ENCODE measurements at places on chromosomes 7 and 10. TPM values are rescaled to one million over a fixed set of nuclear protein-coding genes. Genes with fewer than 3 reads are reported as not detected.

- H3K36me3 ChIP-seq = no peaks in the 10 kb centered on the region
- DNase-seq = no peak
- H3K4me1 ChIP-seq = no peaks in the 10 kb centered on the region
- no peak overlapping the region for H3K27ac ChIP-seq
These were observed 97.0 kb downstream of the BAMBI start for GRCh38 chr10:28774051-28774995.

GRCh38 chr10:108755646-108756045 lies 1167.7 kb downstream of the XPNPEP1 start:
- no peak for DNase-seq
- H3K36me3 ChIP-seq = no peaks in the 10 kb centered on the region
- H3K27ac ChIP-seq = no peak overlapping the region
- H3K27me3 ChIP-seq = no peaks in the 10 kb centered on the region

DNA sequence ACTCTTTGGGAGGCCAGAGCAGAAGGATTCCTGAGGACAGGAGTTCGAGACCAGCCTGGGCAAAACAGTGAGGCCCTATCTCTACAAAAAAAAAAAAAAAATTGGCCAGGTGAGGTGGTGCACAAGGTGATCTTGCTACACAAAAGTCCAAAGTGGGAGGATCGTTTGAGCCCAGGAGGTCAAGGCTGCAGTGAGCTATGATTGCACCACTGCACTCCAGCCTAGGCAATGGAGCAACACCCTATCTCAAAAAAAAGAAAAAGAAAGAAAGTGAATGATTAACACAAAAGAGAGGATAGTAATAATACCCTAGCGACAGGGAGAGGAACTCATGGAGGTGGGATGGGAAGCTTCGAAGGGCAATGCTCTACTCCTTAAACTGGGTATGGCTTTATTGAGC lies 30.4 kb downstream of the TMEM176B start:
- no peak overlapping the region for H3K27ac ChIP-seq
- no peaks in the 10 kb centered on the region for H3K27me3 ChIP-seq

DNA sequence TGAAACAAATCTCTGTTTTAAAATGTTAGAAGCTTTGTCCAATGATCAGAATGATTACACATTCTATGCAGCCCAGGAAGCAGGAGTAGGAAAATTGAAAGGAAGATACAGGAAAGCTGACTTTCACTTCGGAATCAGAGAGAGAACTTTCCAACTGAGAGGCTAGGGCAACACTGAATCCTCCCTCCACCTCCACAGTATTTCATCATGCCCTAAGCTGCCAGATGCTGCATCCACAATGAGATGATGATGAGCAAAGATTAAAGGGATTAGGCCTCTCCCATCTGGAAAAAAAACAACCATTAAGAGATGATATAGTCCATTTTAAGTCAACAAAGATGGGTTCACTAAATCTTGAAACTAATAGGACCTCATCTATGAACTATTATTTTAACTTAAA lies 215.6 kb downstream of the GPR37 start:
- H3K27ac ChIP-seq = no peak overlapping the region
- DNase-seq = no peak
- H3K4me3 ChIP-seq = no peak overlapping the region

- H3K4me3 ChIP-seq = no peak overlapping the region
- no peak for DNase-seq
- no peaks in the 10 kb centered on the region for H3K27me3 ChIP-seq
- no peak overlapping the region for H3K27ac ChIP-seq
These were observed 7.4 kb upstream of the RRP12 start for GRCh38 chr10:97408496-97408992.

GRCh38 chr10:91115618-91116390 lies 104.7 kb upstream of the PCGF5 start:
- no peak for DNase-seq
- H3K4me3 ChIP-seq = no peak overlapping the region
- no peaks in the 10 kb centered on the region for H3K36me3 ChIP-seq
- no peaks in the 10 kb centered on the region for H3K4me1 ChIP-seq
- no peak overlapping the region for H3K27ac ChIP-seq

DNA sequence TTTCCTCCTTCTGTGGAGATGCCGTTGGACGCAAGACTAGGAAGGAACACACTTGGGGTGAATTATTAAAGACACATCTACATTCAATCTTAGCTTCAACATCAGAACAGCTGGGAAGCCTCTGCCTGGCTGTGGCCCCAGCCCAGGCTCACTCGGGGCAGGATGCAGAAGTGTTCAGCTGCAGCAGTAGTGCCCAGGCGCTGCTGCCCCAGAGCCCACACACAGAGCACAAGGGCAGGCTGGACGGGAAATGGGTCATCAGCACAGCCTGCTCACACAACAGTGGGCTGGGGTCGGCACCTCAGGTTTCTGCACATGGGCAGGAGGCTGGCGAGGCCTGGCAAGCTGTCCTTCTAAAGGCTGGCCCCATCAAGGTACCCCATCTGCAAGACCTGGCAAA lies 42.5 kb downstream of the NOD1 start:
- H3K27me3 ChIP-seq = no peaks in the 10 kb centered on the region
- no peak for DNase-seq
- peaks cover 2% of the 10 kb centered on the region for H3K4me1 ChIP-seq

DNA sequence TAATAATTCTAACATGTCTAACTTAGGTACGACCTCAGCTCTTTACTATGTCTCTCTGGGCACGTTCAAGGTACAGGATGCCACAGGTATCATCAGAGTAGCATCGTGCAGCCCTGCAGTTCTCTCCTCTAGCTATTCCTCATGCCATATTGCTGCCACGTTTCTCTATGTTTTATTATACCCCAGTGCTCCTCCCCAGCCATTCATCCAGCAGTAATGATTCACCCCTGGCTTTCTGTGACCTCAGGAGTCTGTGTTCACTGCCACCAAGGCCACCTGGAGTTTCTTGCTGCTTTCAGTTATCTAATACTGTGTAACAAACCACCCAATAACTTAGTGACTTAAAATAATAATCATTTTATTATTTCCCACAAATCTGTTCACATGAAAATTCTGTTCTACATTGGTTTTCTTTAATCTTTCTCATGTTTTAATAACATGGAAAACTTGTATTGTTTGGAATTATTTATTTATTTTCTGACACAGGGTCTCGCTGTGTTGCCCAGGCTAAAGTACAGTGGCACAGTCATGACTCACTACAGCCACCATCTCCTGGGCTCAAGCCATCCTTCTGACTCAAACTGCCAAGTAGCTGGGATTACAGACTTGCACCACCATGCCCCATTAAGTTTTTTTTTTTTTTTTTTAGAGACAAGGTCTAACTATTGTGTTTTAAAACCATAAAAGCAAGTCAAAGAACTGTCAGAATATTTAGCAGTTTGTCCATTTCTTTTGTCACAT lies 21.8 kb downstream of the REEP3 start:
- peak; percentile 36 for DNase-seq
- H3K27ac ChIP-seq = no peak overlapping the region
- H3K27me3 ChIP-seq = no peaks in the 10 kb centered on the region
- no peaks in the 10 kb centered on the region for H3K36me3 ChIP-seq

DNA sequence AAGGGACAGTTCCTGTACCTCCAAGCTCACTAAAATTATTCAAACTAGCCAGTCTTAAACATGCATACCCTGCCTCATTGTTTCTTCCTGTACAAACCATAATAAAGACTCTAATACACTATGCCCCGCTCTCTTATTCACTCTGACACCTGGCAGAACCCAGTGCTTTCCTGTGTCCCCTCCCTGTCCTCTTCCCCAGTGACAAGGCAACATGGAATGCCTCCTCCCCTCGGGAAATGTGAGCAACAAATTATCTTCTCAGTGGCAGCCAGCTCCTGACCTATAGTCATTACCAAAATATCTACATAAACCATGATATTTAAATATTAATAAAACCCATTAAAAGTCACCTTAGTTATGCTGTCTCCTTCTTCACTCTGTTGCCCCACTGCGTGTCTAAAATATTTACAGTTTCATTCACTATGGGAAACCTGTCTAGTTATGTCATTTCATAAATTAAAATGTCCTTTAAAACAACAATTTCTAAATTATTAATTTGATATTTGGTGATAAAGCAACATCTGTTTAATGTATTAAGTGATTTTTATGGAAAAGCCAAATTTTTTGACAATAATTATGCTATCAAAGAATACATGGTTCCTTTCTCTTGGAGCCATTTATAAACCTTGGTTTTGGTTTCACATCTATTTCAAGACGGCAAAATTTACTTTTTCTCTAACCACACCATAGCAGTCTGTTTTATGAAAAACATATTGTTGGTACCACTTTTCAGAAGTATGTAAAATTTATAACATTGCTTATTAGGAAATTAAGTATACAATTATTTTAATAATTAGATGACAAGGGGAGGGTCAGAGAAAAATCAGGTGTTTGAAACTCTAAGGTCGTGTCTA lies 1355.2 kb downstream of the XPNPEP1 start:
- DNase-seq = no peak
- no peaks in the 10 kb centered on the region for H3K4me1 ChIP-seq
- no peak overlapping the region for H3K27ac ChIP-seq
- H3K4me3 ChIP-seq = no peak overlapping the region
- H3K27me3 ChIP-seq = no peaks in the 10 kb centered on the region

GRCh38 chr7:45075871-45076796 lies 12.6 kb downstream of the NACAD start:
- H3K4me1 ChIP-seq = no peaks in the 10 kb centered on the region
- no peak overlapping the region for H3K4me3 ChIP-seq
- H3K27me3 ChIP-seq = no peaks in the 10 kb centered on the region
- H3K36me3 ChIP-seq = peaks cover 17% of the 10 kb centered on the region

DNA sequence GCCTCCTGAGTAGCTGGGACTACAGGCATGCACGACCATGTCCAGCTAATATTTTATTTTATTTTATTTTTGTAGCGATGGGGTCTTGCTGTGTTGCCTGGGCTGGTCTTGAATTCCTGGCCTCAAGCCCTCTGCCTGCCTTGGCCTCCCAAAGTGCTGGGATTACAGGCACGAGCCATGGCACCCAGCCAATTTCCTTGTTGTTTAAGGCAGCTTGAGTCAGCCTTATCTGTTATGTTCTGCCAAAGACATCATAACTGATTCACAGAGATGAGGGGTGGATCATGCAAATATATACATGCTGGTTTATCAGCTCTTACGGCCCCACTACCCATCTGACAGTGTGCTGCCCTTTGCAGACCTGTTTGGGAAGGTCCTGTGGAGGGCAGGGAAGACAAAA lies 826.7 kb downstream of the TYW1 start:
- H3K27ac ChIP-seq = no peak overlapping the region
- no peak overlapping the region for H3K4me3 ChIP-seq
- no peaks in the 10 kb centered on the region for H3K36me3 ChIP-seq
- H3K27me3 ChIP-seq = no peaks in the 10 kb centered on the region
- H3K4me1 ChIP-seq = no peaks in the 10 kb centered on the region
- peak; percentile 2 for DNase-seq

GRCh38 chr10:114491933-114492332 lies 87.6 kb upstream of the AFAP1L2 start:
- H3K4me1 ChIP-seq = no peaks in the 10 kb centered on the region
- H3K36me3 ChIP-seq = no peaks in the 10 kb centered on the region
- no peak overlapping the region for H3K4me3 ChIP-seq
- H3K27me3 ChIP-seq = no peaks in the 10 kb centered on the region

- no peaks in the 10 kb centered on the region for H3K27me3 ChIP-seq
- H3K36me3 ChIP-seq = no peaks in the 10 kb centered on the region
These were observed 77.0 kb downstream of the POU6F2 start for GRCh38 chr7:39054731-39055130.

- H3K27me3 ChIP-seq = no peaks in the 10 kb centered on the region
- DNase-seq = no peak
- H3K36me3 ChIP-seq = no peaks in the 10 kb centered on the region
These were observed 59.1 kb downstream of the ELAPOR2 start for GRCh38 chr7:87000344-87000743.

DNA sequence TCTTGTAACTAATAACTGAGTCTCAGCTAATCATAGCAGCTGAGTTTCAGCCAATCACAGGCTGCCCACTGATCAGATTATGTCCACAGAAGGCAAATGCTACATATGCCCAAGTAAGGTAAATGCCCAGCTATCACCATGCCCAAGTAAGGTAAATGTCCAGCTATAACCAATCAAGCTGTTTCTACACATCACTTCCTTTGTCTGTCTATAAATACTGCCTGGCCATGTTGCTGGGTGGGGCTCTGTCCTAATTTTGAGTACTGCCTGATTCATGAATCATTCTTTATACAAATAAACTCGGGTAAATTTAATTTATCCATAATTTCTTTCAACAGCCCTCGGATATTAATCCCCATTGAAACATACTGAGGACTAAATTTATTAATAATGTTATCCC lies 312.4 kb downstream of the CACNA2D1 start:
- no peaks in the 10 kb centered on the region for H3K36me3 ChIP-seq
- no peaks in the 10 kb centered on the region for H3K27me3 ChIP-seq
- peak; percentile 57 for DNase-seq
- no peak overlapping the region for H3K4me3 ChIP-seq
- no peaks in the 10 kb centered on the region for H3K4me1 ChIP-seq

DNA sequence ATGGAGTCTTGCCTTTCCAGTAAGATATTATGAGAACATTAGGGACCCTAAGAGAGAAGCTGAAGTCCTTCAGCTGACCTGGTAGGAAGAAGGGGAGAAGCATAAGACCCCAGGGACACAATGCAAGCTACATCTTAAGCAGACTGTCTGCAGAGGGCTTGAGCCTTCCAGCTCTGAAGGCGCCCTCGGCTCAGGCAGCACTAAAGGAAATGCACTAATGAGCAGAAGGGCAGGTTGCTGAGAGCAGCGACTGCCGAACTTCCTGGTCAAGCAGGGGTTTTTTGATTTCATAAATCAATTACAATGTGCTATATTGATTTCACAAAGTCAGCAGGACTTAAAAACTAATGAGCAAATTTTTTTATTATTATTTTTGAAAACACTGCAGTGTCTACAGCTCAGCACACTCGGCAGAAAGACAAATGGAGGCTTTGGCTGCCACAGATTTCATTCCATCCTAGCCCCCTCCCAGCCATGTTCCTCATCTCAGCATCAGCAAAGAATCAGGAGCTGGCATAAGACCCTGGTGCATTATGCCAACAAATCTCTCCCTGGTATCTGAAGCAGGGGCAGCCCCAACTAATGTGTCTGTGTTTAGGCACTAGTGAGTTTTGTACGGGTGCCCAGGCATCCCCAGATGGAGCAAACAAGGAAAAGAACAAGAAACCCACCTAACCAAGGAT lies 57.1 kb downstream of the LRRTM3 start:
- H3K36me3 ChIP-seq = no peaks in the 10 kb centered on the region
- no peak overlapping the region for H3K27ac ChIP-seq
- H3K4me1 ChIP-seq = no peaks in the 10 kb centered on the region
- H3K4me3 ChIP-seq = no peak overlapping the region
- DNase-seq = no peak

GRCh38 chr7:151148319-151149259 lies 18.9 kb downstream of the GBX1 start:
- H3K36me3 ChIP-seq = peaks cover 2% of the 10 kb centered on the region
- H3K4me1 ChIP-seq = no peaks in the 10 kb centered on the region
- no peak overlapping the region for H3K4me3 ChIP-seq
- no peak for DNase-seq
- H3K27me3 ChIP-seq = peaks cover 35% of the 10 kb centered on the region

- peaks cover 3% of the 10 kb centered on the region for H3K36me3 ChIP-seq
- no peak overlapping the region for H3K4me3 ChIP-seq
- no peak for DNase-seq
- H3K4me1 ChIP-seq = no peaks in the 10 kb centered on the region
- H3K27ac ChIP-seq = no peak overlapping the region
These were observed 11.8 kb upstream of the PRKAR1B start for GRCh38 chr7:738723-739454.

Gene MCM10
- total RNA-seq = 0.83 TPM

Gene OR13A1
- total RNA-seq = not detected

Gene RET
- total RNA-seq = 0.77 TPM

Gene RASA4B
- 1.5 TPM for total RNA-seq

Gene PON1
- not detected for total RNA-seq

Gene ADRB1
- not detected for total RNA-seq

Gene SEMA3D
- 12.1 TPM for total RNA-seq

Gene RBP3
- not detected for total RNA-seq

Gene TRIM50
- not detected for total RNA-seq

Gene TMEM229A
- not detected for total RNA-seq

Gene PAPOLB
- under 0.01 TPM for total RNA-seq
